ENCODE measurements at places on chromosomes 7 and 10. TPM values are rescaled to one million over a fixed set of nuclear protein-coding genes. Genes with fewer than 3 reads are reported as not detected.

DNA sequence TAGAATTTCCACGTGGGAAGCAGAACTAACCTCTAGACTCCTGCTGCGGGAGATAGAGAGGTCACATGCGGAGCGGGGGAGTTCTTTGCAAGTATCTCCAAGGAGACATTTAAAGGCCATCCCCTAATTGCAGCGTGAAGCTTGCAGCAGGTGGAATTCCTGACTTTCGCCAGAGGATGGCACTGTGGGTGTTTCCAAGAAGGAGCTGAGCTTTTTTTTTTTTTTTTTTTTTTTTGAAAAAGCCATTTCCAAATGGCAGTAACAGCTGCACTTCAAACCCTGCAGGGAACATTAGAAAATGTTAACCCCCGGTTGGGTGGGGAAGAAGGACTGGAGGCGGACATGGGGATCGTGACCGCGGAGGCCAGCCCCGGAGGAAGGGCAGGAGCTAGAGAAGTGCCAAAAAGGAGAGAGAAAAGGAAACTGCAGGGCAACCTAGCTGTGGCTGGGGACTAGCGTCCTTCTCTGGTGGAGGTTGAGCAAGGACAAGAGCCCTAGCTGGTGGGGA is 487.7 kb downstream of the TYW1 start:
- peak; percentile 83 for DNase-seq
- no peaks in the 10 kb centered on the region for H3K36me3 ChIP-seq
- no peaks in the 10 kb centered on the region for H3K27me3 ChIP-seq
- H3K4me3 ChIP-seq, result peak overlapping the region; percentile 33
- H3K4me1 ChIP-seq, result no peaks in the 10 kb centered on the region
- no peak overlapping the region for H3K27ac ChIP-seq

DNA sequence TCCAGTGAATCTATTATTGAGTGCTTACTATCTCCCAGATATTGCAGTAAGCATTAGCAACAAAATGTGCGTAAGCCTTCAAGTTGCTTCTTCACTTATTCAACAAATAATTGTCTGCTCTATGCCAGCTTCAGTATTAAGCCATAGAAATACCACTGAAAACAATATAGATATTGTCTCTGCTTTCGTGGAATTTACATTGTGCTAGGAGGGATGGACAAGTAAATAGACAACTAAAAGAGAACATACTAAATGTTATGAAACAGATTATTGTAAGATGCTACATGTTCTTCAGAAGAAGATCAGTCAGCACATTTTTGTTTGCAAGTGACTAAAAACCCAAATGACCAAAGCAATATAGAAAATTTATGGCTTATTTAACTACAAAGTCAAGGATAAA is 27.3 kb downstream of the CFAP69 start:
- peaks cover 37% of the 10 kb centered on the region for H3K4me1 ChIP-seq
- H3K4me3 ChIP-seq, result no peak overlapping the region
- no peak for DNase-seq
- no peaks in the 10 kb centered on the region for H3K36me3 ChIP-seq
- peak overlapping the region; percentile 63 for H3K27ac ChIP-seq

The SPDYE11 gene
- not detected for total RNA-seq

DNA sequence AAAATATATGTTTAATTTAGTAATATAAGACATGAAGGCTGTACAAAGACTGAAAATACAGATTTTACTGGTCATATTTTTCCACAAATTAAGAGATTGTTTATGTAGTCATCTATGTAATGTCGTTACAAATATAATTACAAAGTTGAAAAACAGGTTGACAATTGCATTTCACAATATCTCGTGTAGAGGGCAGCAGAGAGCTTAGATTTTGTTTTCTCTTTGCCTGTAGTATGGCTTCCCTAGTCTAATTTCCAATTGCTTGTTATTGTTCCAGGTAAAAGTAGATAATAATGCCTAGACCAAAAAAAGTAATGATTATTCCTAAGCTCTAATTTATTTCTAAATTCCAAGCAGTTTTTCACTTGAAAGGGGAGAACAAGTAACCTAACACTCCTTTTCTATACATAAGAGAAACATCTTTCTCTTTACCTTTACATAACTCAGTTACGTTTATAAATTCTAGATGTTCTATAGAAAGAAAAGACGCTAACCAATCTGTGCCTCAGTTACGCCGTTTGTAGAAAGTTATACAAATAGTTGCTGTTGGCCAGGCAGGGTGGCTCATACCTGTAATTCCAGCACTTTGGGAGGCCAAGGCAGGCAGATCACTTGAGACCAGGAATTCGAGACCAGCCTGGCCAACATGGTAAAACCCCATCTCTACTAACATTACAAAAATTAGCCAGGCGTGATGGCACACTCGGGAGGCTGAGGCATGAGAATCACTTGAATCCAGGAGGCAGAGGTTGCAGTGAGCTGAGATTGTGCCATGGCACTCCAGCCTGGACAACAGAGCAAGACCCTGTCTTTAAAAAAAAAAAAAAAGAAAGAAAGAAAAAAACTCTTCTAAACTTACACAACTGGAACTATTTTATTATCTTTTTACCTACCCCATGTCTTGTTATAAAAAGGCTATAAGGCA is 30.0 kb downstream of the NET1 start:
- H3K36me3 ChIP-seq, result no peaks in the 10 kb centered on the region
- H3K27me3 ChIP-seq, result no peaks in the 10 kb centered on the region
- H3K27ac ChIP-seq, result no peak overlapping the region
- DNase-seq, result no peak
- H3K4me3 ChIP-seq, result no peak overlapping the region

DNA sequence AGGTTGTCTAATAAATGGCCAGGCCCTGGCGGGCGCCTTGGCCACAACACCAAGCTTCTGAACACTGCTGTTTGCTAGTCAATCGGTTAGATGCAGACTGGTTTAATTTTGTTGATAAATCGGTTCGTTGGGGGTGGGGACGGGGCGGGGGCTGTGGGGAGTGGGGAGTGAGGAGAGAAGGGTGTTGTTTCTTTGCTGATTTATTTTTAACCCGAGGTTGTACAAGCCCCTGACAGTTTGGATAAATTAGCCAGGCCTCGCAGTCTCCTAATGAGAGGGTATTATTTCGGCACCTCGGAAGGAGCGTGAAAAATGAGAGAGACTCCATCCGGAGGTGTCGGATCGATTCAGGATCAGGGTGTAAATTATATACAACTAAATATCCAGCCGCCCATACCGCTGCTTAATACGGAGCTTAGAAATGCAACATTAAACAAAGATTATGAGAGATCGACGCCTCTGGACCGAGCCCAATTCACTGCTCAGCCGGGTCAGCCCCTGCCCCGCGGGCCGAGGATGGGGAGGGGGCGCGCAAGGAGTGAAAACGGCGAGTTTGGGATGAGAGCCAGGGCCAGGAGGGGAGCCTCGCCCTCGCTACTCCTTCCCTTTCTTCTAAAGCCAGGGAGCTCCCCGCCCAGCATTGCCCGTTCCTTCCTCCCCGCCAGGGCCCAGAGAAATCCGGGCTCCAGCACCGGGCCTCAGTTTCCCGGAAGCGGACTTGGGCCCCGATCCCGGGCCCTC is 8.0 kb downstream of the UNCX start:
- H3K27ac ChIP-seq, result no peak overlapping the region
- DNase-seq, result no peak
- no peak overlapping the region for H3K4me3 ChIP-seq

DNA sequence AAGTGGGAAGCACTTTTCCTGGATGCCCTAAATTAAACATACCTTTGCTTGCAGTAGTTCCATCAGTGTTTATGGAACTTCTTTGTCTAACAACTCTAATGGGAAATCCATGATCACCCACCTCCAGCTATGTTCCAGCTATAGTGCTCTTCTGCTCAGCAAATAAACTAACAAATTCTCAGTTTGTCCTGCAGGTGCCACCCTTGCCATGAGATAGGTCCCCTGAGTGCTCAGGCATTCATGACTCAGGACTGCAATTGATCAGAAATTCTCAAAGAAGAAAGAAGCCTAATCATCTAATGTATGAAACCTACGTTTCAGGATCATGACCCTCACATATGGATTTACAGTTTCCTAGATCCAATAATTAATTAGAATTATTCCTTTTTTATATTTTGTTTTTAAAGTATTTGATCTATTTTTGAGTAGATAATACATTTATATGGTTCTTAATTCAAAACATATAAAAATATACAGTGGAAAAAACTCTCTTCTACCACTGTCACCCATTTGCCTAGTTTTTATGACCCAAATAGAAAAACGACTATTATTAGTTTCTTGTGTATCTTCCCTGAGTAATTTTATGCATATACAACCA is 48.7 kb upstream of the DYNC1I1 start:
- H3K4me1 ChIP-seq, result no peaks in the 10 kb centered on the region
- peak; percentile 86 for DNase-seq
- H3K4me3 ChIP-seq, result no peak overlapping the region
- H3K27me3 ChIP-seq, result peaks cover 2% of the 10 kb centered on the region

- H3K4me1 ChIP-seq, result no peaks in the 10 kb centered on the region
- no peaks in the 10 kb centered on the region for H3K36me3 ChIP-seq
- peak; percentile 80 for DNase-seq
- no peak overlapping the region for H3K27ac ChIP-seq
Measured at GRCh38 chr7:142796501-142797390, 26.0 kb downstream of the PRSS2 start.

GRCh38 chr7:73822319-73823173 is 8.2 kb upstream of the CLDN4 start:
- peak overlapping the region; percentile 79 for H3K27ac ChIP-seq
- peak; percentile 99 for DNase-seq
- H3K4me1 ChIP-seq, result peaks cover 13% of the 10 kb centered on the region
- no peaks in the 10 kb centered on the region for H3K27me3 ChIP-seq
- H3K4me3 ChIP-seq, result peak overlapping the region; percentile 14
- no peaks in the 10 kb centered on the region for H3K36me3 ChIP-seq

All from osteoblast (primary cell).